ENCODE measurements at places on chromosomes 2 and 18.

DNA sequence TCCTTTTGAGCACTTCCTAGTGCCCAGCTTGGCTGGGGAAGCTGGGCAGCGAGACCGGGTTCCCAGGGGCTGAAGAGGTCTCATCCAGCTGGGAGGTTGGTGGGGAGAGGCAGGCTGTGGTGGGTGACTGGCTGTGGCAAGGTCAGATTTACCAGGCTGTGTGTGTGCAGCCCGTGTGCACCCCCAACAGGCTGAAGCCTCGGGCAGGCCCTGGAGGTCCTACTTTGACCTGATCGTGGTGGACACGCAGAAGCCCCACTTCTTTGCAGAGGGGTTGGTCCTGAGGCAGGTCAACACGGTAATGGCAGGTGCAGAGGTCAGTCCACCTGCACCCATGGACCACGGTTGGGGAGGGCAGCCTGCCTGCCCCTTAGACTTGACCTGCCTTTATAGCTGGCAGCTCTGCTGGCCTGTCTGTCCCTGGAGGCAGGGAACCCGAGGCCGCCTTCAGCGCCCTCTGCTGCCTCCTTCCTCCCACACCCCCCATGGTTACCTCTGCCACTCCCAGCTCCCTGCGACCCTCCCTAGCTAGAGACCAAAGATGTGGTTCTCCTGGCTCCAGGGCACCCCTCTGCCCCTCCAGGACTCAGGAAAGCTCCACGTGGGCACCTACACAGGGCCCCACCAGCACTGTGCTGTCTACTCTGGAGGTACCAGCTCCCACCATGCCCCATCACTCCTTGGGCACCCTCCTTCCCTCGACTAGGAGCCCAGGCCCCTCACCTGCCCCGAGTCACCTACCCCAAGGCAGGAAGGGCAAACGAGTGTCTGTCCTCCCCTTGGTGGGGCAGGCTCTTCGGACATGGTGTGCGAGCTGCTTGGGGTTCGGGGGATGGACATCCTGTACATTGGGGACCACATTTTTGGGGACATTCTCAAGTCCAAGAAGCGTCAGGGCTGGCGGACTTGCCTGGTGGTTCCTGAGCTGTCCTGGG lies 4.0 kb downstream of the NT5DC4 start:
- no peak for DNase-seq

DNA sequence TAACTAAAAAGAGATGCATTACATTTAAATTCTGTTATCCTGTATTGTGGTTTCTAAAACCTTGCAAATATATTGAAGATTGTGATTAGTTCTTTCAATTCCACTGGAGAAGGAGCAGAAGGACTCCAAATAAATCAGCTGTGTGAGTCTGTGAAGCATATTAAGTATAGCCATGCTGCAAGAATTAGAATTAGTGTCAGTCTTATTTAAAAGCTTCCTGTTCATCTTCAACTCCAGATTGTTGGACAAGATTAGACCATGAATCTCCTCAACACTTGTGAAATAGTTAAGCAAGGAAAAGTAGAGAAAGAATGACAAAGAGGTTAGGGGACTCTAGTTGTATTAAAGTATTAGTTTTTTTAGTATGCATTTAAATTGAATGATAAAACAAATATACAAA lies 92.5 kb upstream of the LRP1B start:
- no peak for DNase-seq

GRCh38 chr18:50338122-50338521 lies 36.7 kb upstream of the SKA1 start:
- no peak for DNase-seq

- no peak for DNase-seq
Measured at GRCh38 chr2:133674433-133675331, 106.4 kb upstream of the NCKAP5 start.

DNA sequence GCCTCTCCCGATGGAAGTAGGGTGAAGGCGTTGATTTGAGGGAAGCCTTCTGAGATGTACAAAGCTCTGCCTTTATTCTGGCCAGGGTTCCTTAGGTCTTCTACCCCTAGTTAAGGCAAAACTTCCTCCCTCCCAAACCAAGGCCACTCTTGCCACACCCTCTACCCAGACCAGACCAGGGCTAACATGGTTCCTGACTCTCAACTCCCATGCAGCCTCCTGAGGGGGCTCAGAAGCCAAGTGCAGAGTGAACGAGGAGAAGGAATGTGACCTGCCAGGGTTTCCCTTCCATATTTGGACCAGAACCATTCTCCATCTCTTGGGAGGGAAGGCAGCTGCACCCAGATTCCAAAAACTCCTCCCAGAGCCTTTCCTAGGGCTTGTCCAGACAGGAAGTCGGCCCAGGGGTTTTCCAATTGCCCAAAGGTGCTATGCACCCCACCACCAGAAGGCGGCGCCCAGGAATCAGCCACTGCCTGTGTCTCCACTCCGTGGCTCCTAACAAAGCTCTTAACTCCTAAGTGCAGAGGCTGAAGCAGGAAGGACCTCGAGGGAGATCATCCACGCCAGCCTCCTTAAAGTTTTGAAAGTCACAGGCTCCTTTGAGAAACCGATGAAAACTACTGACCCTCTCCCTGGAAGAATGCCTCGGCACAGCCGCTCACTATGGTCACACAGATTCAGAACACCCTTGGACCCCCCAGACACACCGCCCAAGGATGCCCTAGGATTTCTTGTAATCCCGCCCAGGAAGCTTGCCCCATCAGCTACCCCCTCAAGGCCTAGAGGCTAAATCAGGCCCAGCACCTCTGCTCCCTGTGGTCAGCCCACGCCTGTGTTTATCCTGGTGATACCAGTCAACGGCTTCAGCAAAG lies 157.8 kb downstream of the SMAD2 start:
- peak; percentile 51 for DNase-seq

DNA sequence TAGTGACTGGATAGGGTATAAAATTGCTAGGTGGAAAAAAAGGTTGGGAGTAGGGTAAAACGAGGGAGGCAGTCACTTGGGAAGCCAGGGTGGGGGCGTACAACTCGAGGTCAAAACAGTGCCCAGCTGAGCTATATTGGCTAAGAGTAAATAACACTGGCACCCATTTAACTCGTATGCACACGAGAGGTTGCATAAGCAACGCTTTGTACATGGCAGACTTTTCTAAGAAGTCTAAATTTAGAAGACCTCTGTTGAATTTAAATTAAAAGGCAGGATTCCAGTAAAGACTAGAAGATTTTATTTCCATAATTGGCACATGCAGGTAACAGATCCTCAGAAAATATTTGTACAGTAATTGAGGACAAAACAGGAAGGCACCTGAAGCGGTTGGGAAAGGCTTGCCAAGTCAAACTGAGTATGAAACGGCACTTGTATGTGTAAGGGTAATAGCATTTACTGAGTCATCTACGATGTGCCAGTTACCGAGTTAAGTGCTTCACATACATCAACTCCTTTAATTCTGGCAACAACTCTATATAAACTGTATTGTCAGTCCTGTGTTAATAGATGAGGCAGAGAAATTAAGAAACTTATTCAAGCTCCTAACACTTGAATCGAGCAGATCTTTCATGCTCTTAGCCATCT lies 1.4 kb upstream of the MALT1 start:
- no peak for DNase-seq

GRCh38 chr2:84832772-84833461 lies 48.0 kb downstream of the TRABD2A start:
- no peak for DNase-seq

DNA sequence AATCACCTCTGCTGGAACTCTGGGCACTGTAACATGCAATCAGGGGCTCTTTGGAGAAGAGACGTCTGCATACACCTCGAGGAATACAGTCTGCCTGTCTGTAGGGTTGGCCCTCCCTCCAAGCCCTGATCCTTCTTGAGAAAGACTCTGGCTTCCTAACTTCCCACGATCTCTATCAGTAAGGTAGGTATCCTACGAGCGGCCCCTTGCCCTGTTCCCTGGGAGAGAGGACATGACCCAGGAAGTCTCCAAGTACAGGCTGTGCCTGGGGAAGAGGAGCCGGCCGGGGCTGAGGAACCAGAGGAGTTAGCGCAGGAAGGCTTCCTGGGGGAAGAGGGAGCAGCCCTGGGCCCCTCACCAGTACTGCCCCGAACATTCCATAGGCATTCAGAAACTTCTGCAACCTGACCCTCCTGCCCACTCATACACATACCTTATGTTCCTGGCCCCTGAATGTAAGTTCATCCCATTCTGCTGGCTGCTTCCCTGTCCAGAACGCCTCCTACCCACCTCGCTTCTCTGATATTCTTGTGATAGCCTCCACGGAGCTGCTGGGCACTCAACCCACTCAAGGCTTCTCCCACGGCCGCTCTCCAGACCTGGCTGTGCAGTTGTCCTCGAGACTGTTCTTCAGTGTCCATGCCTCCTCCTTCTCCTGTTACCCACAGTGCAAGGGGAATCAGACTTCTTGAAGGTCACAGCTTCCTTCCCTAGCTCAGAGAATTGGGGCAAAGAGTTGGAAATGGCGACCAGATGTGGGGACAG lies 116.1 kb downstream of the CYP26B1 start:
- no peak for DNase-seq

- DNase-seq = no peak
Measured at GRCh38 chr18:63376538-63376937, 9.5 kb upstream of the KDSR start.

DNA sequence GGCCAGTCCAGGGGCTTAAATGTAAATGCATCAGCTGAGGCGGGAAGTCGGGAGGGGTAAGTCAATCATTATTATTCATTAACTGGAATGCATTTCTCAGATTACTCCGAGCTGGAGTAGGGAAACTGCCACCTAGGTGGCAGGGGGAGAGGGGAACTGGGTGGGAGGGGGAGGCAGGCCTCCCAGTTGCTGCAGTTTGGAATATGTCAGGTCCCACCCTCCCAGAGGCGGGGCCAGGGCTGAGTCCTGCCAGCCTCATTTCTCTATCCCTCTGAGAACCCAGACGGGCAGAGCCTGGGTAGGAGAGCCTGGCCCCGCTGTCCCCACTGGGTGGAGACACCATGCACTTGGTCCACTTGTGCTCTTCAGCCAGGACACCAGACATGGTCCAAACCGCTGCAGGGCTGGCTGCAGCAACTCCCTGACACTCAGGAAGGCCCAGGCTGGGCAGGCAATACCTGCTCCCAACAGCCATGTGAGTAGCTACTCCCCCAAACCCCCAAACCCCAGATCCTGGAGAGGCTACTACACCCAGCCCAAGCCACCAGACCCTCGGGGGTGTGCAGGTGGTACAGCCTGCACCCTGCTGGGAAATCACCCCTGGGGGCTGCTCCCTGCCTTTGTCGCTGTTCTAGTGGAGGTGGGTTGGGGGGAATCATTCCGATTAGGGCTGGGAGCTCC lies at the start of gene GPBAR1:
GPBAR1 (plus strand) TSS at position 274 of the 681 bp plus-strand sequence. CDS start 1,710 bp downstream, outside the sequence.
- no peak for DNase-seq

- DNase-seq = no peak
Measured at GRCh38 chr18:9684881-9685614, 23.1 kb upstream of the RAB31 start.

- DNase-seq = peak; percentile 50
Measured at GRCh38 chr2:218284106-218284811, 8.0 kb downstream of the TMBIM1 start.

DNA sequence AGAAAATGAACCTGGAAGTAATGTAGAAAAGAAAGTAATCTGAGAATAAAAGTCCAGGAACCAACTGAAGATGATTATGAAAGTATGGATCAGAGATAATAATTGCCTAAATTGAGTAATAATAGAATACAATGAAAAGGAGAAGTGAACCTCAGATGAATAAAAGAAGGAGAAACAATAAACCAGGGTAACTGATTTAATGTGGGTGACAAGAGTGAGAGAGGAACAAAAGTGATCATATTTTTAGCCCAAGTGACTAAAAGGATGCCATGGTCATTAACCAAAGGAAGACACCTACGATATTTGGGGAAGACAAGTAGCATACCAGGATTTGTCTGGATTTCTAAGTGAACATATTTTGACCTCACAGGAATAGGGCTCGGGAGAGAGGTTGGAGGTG lies 600.6 kb downstream of the RNF144A start:
- no peak for DNase-seq

- no peak for DNase-seq
Measured at GRCh38 chr2:190844700-190845401, 35.8 kb upstream of the GLS start.

- DNase-seq = no peak
Measured at GRCh38 chr18:24585996-24586566, 125.6 kb downstream of the HRH4 start.

DNA sequence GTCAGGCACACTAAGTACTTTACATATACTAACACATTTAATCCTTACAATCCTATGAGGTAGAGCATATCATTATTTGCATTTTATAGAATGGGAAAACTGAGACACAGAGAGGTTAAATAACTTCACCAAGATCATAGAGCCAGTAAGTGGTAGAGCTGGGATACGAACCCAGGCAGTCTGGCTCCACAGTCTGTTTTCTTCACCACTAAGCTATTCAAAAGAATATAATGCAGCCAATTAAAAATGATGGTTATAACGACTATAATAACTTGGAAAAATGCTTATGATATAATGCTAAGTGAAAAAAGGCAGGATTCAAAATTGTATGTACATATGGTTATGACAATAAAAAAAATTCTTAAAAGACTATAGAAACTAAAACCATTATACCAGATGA lies 7.3 kb downstream of the THOC1 start:
- no peak for DNase-seq

GRCh38 chr2:160368988-160369930 lies 124.3 kb downstream of the RBMS1 start:
- DNase-seq = no peak

DNA sequence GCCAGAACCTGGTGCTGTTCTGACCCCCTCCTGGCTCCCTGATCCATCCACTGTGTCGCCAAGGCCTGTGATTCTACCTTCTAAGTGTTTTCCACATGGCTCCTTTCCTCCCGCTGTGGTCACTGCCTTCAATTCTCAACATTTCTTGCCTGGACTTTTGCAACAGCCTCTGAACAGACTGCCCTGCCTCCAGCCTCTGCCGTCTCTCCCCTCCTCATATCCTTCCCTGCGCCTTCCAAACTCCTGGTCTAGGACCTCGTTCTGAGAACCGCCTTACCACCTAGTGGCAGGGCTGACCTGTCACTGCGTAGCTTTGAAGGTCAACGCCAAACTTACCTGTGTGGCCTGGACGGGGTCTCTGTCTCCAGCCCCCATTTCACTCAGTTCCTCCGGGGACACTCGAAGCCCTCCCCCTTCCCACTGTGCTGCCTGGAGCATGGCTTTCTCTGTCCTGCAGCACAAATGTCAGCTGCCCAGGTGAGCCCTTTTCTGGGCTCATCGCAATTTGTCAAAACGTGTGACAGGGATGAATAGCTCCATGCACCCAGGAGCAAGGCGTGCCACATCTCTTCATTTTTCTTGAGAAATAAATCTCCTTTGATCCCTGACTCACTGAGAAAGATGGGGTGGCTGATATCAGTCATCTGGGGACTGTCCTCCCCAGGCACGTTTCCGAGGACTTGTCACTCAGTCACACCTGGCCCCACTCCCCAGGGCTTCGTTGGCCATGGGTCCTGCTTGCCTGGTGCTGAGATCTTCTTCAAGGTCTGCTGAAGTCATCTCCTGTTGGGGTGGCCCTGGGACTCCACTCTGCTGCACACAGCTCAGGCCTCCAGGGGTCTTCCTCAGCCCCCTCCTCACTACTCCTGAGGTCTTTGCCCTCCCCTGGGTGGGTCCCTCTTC lies 46.7 kb downstream of the LDLRAD4 start:
- DNase-seq = peak; percentile 29

DNA sequence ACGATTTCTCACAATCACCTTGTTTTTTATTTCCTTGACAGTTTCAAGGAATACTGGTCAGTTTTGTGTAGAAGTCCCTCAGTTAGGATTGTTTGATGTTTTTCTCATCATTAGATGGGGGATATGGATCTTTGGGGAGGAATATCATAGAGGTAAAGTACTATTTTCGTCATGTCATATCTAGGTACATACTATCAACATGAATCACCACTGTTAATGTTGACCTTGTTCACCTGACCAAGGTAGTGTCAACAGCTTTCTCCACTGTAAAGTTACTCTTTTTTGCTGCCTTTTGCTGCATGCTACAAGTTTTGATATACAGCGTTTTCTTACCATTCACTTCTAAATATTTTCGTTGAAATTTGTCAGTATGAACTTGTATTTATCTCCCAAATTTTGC lies 32.7 kb downstream of the NLRC4 start:
- no peak for DNase-seq
